ENCODE measurements at places on chromosomes 2 and 18.

DNA sequence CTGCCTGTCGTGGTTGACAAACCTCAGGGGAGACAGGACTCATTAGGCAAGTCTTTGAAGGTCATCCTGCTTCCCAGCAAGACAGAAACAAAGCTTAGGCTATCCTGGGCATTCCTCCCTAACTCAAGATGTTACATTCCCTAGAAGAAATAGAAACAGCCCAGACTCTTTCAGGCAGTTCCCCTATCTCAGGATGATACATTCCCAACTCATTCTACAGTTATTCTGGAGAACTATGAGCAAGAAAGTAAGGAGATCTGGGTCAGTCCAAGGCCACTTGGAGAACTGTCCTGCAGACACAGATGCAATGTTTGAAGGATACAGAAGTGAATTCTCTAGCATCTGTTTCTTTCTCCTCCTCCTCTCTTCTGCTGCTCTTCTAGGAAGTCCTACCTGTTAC is 220.1 kb upstream of the NCKAP5 start:
- no peak for DNase-seq

DNA sequence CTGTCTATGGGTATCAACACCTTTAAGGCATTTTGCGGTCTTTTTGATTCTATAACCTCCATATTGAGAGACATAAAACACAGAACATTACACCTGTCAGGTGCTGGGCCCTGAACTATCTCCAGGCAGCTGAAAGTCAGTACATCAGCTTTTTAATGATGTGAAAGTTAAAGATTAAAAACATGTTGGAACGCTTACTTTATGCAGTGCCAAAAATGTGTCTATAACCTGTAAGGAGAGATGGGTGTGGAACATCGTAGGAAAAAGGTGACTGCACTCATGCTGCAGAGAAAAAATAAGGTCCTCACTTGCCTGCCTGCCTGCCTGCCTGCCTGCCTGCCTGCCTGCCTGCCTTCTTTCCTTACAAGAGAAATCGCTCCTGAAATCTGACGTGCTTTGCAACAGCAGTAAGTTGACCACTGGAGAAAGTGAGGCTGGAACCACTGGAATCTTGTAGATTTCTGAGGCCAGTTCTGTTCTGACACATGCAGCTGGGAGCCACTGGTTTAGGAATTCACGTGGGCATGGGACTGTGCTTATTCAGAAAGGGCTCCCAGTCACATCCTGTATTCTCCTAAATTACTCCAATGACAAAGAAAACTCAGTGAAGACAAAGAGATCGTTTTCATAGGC is 34.1 kb downstream of the BCL11A start:
- no peak for DNase-seq

GRCh38 chr2:102664471-102664909 is 45.1 kb downstream of the SLC9A2 start:
- no peak for DNase-seq

- no peak for DNase-seq
Observed at GRCh38 chr2:119173556-119174060, 15.1 kb upstream of the C1QL2 start.

DNA sequence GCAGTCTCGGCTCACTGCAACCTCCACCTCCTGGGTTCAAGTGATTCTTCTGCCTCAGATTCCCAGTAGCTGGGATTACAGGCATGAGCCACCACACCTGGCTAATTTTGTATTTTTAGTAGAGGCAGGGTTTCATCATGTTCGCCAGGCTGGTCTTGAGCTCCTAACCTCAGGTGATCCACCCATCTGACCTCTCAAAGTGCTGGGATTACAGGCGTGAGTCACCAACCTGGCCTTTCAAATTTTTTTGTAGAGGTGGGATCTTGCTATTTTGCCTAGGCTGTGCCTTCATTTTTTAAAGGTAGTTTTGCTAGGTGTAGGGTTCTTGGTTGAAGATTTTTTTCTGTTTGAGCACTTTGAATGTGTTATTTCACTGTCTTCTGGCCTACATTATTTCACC is 6.2 kb downstream of the HAUS1 start:
- no peak for DNase-seq

- no peak for DNase-seq
Observed at GRCh38 chr2:144893464-144893863, 373.5 kb upstream of the ZEB2 start.

GRCh38 chr2:241112046-241112445 is 10.0 kb upstream of the MTERF4 start:
- DNase-seq: no peak

DNA sequence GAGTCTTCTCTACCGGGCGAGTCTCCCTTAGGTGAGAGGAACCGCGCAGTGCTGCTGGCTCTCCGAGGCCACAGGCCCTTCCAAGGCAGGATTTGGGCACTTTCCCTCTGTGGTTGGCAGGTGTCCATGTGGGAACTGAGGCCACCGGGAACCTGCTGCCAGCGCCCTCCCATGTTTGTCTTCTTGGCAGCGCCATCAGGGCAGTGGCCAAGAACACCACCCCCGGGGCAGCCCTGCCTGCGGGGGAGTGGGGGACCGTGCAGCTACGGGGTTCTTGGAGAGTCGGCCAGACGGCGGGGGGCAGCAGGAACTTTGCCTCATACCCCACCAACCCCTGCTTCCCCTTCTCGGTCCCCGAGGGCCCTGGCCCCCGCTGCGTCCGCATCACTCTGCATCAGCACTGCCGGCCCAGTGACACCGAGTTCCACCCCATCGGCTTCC is 10.0 kb downstream of the CAPN10 start:
- DNase-seq: no peak

DNA sequence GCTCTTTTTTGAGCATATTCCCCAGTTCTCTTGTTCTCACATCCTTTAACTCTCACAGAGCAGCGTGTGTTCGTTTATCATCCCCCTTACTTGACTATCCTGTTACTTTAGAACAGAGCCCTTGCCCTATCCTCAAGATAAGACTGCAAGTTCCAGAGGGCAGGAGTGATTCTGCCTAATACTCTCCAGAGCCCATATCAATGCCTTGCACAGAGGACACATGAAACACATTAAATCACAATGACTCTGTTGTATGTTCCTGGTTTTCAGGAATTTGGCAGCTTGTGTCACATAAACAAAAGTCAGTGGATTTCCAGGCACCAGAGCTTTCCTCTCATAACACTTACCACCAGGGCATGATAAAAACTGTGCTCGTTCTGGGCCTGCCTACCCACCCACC is 156.7 kb downstream of the RNF144A start:
- DNase-seq: no peak

DNA sequence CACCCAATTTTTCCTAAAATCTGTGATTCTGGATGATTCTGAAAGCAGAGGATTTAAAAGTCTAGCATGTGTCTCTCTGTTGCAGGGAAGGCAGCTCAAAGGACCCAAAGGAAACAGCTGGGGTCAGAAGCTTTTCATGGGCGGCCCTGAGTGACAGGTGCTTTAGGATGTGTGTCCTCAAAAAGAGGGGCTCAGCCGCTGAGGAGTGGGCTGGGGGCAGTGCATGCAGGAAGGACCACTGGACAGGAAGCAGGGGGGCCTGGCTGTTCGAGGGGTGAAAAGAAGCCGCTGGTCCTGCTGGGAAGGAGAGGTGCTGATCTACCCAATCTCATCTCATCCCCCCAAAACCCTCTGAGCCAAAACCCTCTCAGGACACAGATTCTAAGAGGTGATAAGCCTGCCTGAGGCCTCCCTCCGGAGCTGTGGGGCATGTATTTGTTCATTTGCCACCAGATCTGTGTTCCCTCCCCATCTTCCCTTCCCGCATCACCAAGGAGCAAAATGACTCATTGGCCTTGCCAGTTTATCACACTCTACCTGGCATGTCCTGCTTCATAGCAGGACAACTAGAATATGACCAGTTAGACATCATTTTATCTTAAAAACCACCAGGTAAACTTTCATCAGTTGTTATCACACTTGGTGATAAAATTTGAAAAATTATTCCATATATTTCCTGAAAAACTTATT is 98.8 kb upstream of the MGAT4A start:
- DNase-seq: no peak

DNA sequence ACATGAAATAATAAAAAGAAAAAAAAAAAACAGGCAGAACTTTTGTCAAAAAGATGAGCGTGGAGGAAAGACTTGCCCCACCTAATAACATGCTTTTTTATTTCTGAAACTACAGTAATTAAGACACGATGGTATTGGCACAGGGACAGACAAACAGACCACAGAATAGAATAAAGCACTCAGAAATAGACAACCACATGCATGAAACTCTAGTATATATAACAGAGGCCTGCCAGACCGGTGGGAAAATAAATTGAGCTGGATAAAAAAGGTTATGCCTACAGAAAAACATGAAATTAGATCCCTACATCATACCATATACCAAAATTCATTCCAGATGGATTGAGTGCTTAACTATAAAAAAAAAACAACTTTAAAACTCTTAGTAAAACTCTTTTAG is 163.1 kb downstream of the NRP2 start:
- no peak for DNase-seq

DNA sequence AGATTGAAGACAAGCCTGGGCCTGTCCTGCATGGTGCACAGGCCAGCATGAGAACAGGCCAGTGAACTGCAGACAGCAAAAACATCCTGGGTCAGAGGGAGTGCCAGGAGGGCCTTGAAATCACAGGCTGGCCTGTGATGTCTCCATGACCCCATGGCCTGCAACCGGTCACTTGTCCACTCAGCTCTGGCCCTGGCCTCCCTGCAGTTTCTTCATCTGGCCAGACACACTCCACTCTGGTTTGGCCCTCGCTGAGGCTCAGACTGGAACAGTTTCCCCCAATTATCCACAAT is 12.6 kb downstream of the CYRIA start:
- DNase-seq: no peak

GRCh38 chr2:200735061-200735460 is 76.6 kb upstream of the BZW1 start:
- DNase-seq: no peak

DNA sequence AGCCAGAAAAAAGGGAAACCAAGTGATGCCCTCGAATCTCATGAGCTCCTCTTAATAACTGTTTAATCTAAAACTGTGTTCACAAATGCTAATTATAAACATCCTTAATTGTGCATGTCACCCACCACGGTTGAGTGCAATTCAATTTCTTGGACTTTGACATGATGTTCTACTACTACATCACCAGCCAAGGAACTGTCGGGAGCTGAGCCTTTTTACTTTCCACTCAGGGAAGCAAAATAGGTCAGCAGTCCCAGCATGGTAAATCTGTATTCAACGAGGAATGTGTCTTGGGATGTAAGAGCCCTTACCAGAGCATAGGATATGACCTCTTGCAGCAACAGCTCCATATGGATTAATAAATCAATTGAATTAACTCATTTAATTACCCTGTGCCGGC is 20.8 kb upstream of the REG3G start:
- DNase-seq: no peak

DNA sequence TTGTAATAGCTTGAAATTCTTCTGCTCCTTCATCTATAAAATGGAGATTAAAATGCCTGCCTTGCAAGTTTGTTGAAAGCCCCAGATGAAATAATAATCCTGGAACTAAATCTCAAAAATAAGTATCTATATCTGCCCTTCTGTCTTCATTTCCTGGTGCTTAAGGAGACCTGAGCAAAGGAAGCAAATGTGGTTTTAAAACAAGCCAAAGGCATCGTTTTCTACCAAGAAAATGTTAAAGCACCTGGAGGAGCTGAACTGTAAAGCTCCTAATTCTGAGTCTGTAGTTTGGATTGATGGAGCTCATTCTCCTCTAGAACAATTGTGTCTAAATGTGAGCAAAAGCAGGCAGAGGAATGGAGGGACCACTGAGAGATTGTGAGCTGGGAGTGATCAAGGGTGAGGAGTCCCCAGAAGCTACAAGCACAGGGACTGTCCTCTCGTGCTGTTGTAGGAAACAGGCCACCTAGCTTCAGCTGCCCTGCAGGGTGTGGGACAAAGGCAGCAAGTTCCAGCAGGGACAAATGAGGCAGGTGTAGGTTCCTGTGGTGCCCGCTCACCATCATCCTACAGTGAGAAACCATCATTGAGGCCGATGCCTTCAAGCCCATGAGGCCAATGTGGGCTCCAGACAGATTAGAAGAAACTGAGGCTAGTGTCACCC is 420.7 kb upstream of the TRIB2 start:
- DNase-seq: no peak

DNA sequence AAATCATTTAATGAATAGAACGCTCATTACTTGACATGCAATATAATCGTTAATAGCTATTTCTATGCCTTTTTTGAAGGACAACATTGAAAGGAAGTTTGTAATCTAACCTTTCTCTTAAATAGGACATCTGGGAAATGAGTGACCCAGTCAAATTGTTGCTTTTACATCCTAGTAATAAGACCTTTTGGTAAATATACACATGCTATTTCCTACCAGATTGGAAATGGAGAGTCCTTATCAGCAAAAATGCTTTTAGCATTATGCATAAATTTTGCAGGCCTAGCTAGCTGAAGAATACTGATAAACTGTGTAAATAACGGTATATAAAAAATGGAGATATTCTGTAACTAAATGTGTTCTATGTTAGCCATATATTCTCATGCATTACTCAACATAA is 567.3 kb upstream of the DSEL start:
- no peak for DNase-seq

GRCh38 chr2:240645346-240645745 is 20.1 kb downstream of the GPR35 start:
- no peak for DNase-seq

DNA sequence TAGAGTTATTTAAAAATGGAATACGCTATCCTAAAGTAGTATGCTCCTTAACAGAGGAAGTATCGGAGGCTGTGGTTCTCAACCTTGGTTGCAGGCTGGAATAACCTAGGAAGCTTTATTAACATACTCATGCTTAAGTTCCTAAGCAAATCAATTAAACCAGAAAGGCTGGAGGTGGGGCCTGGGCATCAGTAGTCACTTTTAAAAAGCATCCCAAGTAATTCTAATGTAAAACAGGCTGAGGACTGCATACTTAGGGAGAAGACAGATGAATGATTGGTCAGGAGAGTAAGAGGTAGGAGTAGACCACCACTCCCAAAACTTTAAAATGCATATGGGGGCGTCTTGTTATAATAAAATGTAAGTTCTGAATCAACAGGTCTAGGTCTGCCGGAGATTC is 15.3 kb downstream of the ACAA2 start:
- no peak for DNase-seq

- no peak for DNase-seq
Observed at GRCh38 chr18:5678278-5678677, 134.5 kb upstream of the EPB41L3 start.

- DNase-seq: peak; percentile 11
Observed at GRCh38 chr18:79573921-79574491, 105.6 kb upstream of the CTDP1 start.

GRCh38 chr2:226466589-226466988 is 333.0 kb downstream of the IRS1 start:
- no peak for DNase-seq

- DNase-seq: no peak
Observed at GRCh38 chr2:219766658-219767057, 139.2 kb downstream of the SLC4A3 start.

DNA sequence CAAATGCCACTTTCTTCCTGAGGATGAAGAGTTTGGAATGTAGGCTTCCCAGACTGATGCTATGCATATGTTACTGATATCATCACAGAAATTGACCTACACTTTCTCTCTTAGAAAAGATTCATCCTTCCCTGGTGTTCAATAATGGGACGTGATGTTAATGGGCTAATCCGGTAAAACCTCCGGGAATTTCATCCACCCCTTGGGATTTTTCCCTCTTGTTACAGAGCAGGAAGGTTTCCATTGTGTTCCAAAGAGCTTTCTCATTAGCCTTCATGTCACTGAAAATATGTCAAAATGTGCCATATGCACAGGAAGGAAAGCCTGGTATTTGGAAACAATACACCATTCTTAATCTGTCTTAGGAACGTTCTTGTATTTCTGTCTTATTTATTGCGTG is 20.7 kb downstream of the ALPK2 start:
- no peak for DNase-seq

- DNase-seq: no peak
Observed at GRCh38 chr2:118577202-118577601, 270.2 kb downstream of the EN1 start.

Data from omental fat pad (tissue), 4 donors.